ENCODE measurements at places on chromosomes 7 and 10.
A peak's percentile ranks its signal among the peaks of the same experiment; 100 is the strongest.

GRCh38 chr10:33882996-33883395 lies 548.5 kb upstream of the NRP1 start:
- no peak for DNase-seq

DNA sequence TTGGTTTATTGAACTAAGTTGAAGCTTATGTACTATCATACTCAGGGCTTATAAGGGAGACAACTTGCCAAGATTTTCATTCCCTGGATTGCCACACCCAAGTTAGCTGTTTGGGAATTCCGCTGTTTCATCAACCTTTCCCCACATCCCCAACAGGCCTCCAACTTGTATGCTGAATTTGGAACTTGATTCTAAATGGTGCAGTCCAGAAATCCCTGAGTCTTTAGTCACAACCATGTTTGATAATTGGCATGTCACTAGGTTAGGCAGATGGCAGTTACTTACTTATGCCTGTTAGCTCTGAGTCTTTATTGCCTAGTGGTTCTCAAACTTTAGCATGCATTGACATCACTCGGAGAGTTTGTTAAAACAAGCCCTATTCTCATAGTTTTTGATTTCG lies 135.4 kb upstream of the PRPS1L1 start:
- DNase-seq = no peak

GRCh38 chr10:34567659-34568253 lies 247.3 kb downstream of the PARD3 start:
- DNase-seq = no peak

DNA sequence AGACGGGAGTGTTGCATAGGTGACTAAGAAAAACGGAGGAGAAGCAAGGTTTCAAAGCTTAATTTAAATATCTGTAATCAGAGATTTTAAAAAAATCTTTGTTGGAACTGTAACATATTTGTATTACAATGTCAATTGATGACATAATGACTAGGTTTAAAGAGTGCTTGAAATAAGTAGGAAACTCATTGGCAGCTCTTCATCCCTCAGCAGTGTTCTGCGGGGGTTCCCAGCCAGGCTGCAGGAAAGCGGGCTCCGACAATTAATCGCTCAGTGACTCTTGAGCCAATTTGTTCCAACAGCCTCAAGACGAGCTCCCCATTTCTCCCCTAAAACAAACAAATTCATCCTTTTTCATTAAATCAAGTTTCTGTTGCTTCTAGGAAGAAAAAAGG lies 22.6 kb downstream of the CPXM2 start:
- no peak for DNase-seq

GRCh38 chr7:116949941-116950801 lies 3.1 kb upstream of the ST7 start:
- DNase-seq = no peak

DNA sequence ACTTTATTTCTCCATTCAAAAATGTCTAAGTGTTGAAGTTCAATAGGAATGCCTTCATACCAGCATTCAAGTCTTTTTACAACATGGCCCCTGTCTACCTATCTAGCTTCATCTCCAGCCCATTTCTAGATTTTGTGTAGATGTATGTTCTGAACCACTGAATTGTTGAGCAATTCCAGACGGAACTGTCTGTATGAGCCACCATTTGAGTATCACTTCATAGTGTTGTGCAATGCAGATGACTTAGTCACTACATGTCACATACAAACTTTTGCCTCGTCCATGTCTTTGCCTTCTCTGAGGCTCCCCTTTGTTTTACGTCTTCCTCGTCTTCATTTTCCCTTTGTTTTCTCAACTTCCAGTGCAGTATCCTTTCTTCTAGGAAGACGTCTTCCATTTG lies 118.1 kb downstream of the INHBA start:
- no peak for DNase-seq

DNA sequence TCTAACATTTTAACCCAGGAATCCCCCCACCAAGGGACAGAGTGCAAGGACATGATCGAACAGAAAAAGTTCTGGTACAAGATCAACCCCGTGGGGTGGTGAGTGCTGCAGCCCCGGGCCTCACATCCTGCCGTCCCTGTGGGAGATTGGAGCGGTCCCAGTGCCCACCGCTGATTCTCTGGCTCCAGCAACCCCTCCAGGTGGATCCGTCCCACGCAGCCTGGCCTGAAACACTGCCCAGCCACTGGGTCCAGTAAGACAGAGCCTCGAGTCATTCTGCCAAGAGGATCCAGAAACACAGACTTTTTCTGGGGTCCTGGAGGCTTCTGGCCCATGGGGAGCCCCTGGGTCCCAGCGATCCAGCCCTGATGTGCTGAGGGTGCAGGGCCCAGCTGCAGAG lies 29.5 kb downstream of the GRIFIN start:
- DNase-seq = no peak

DNA sequence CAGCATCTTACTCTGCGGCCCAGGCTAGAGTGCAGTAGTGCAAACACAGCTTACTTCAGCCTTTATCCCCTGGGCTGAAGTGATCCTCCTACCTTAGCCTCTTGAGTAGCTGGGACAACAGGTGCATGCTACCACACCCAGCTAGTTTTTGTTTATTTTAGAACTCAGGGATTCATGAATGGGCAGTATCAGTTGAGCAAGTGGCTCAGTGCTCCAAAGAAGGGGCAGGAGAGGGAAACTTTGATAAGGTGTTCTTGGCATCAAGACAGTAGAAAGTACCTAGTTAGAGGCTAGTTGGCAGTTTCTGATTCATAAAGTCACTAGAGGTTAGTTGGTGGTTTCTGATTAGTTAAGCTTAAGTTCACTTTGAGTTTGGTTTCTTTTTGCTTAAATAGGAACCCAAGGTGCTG lies 18.4 kb downstream of the TRIM24 start:
- no peak for DNase-seq

DNA sequence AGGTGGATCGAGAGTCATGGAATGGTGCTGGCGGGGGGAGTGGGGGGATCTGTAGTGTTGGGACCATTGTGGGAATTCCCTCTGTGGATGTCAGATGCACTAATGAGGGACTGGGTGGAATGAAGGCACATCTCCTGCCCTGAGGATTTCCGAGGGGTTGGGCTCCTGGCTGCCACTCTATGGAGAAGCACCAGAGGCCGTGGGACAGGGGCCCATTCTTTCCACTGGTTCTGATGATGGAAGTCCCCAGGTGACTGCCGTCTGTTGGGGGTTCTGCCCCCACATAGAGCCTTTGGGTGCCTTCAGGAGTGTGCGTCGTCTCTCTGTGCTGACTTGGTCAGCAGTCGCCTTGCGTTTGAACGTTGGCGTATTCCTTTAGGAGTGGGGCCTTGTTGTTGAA lies 202.9 kb downstream of the GLRX3 start:
- no peak for DNase-seq

DNA sequence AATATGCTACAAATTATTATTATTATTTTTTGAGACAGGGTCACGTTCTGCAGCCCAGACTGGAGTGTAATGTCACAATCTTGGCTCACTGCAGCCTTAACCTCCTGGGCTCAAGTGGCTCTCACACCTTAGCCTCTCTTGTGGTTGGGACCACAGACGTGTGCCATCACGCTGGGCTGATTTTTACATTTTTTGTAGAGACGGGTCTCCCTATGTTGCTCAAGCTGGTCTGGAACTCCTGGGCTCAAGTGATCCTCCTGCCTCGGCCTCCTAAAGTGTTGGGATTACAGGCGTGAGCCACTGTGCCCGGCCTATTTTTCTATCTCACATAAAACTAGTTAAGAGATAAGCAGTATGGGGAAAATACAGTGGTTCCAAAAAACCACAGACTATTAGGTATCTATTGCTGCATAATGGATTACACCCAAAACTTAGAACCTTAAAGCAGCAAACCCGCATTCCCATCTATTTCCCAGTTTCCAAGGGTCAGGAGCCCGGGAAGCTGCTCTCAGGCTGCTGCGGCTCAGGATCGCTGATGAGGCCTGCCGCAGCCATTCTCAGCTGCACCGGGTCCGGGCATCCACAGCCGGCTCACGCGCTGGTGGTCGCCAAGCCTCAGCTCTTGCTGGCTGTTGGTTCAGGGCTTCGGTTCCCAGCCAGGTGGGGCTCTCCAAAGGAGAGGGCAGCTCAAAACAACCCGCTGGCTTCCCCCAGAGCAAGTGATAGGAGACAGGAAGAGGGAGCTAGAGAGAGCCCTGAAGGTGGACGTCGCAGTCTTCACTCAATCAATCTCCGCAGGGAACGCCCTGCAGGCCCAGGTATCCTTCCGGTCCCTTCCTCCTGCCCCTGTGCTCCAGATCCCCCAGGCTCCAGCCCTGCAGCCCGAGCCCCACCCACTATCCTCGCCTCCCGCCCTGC lies 128.2 kb downstream of the UBE2H start:
- DNase-seq = no peak

DNA sequence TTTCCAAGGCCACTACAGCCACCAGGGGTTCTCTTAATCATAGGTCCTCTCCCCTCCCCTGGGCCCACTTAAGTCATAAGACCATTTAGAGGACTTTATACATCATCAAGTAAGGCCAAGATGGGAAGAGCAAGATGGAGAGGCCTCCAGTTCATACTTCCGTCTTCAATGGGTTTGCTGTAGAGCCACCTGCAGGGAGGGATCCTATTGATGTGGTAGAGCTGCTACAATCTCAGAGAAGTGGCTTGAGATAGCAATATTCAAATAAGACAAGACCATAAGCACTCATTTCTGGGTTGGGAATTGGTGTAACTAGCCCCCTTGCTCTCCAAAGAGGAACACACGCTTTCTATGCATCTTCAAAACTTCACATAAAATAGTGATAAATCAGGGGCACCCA lies 214.2 kb downstream of the PLXNA4 start:
- DNase-seq = no peak

- no peak for DNase-seq
Measured at GRCh38 chr10:124225029-124225466, 131.7 kb upstream of the CHST15 start.

- peak; percentile 41 for DNase-seq
Measured at GRCh38 chr7:106425017-106425719, 140.4 kb upstream of the NAMPT start.

DNA sequence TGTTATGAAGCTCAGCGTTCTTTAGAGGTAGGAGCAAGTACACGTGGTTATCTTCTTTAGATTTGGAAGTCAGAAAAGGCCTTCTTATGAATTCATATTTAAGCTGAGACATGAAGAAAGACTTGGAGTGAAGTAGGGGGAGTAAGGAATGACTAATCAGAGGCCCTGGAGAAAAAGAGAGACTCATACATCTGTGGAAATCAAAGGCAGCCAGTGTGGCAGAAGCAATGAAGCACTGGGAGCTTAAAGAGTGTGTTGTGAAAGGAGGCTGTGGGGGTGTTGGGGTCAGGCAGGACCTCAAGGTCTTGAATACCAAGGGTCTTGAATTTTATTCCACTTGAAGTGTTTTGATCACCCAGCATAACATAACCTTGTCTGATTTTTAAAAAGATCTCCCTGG lies 35.7 kb upstream of the FGL2 start:
- DNase-seq = no peak

DNA sequence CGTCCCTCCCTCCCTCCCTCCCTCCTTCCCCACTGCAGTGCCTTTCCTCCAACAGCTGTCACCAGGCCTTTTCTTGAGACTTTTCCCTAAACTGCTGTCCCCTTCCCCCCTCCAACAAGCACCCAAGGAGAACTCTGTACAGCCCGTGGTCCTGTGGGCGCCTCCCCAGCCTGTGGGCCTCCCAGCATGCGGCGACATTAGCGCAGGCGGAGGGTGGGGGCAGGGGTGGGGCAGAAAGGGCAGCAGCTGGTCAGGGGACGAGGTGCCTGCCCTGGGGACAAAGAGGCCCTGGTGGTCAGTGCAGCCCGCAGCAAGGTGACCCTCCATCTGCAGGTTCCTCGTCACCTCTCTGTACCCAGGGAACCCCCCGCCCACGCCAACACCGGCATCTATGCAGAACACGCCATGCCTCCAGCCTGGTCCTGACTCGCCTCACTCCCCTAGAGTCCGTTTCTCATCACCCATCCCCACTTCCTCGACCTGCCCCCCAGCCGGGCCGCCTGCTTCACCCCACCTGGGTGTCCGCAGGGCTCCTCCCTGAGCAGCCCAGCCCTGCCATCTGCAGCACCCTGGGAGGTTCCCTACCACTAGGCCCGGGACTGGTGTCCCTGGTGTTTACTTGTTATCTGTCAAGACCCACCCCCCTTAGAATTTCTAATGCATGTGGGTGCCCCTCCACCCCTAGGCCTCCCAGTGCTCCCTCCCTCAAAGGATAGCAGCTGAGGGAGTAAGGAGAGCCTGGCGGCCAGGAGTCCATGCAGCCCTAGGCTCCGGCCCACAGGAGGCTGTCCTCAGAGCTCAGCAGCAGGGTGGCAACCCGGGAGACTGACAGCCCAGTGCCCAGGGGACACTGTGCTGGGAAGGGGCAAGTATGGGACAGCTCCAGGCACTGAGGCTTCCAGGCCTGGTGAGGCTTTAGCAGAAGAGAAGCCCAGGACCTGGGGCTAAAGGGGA lies 147.8 kb downstream of the ARHGAP22 start:
- DNase-seq = no peak

GRCh38 chr10:113666682-113667252 lies 2.9 kb upstream of the NRAP start:
- DNase-seq = no peak

DNA sequence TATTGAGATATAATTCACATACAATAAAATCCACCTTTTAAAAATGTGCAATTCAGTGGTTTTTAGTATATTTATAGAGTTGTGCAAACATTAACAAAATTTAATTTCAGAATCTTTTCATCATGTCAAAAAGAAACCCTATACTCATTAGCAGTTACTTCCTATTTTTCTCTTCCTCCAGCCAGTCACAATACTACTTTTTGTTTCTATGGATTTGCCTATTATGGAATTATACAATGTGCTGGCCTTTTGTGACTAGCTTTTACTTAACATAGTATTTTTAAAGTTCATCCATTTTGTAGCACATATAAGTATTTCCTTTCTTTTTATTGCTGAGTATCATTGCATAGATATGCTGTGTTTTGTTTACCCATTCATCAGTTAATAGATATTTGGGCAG lies 199.9 kb upstream of the IMMP2L start:
- DNase-seq = no peak

- DNase-seq = no peak
Measured at GRCh38 chr10:96622013-96622787, 35.4 kb upstream of the TM9SF3 start.

DNA sequence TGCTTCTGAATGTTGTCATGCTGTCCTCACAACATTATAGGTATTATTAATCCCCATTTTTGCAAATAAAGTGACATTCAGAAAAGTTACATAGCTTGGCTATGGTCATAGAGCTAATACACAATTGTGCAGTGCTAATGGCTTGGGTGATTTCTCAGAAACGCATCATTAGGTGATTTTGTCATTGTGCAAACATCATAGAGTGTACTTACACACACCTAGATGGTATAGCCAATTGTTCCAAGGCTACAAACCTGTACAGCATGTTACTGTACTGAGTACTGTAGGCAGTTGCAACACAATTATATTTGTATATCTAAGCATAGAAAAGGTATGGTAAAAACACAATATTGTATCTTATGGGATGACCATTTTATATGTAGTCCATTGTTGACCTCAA lies 91.0 kb downstream of the BTAF1 start:
- no peak for DNase-seq

- no peak for DNase-seq
Measured at GRCh38 chr10:8670461-8670860, 616.0 kb downstream of the GATA3 start.

- no peak for DNase-seq
Measured at GRCh38 chr7:1246160-1246870, 13.6 kb downstream of the UNCX start.

GRCh38 chr10:111289461-111289860 lies 212.6 kb downstream of the ADRA2A start:
- DNase-seq = no peak
